ENCODE measurements at places on chromosomes 16 and 17.

GRCh38 chr17:56752263-56752836 lies 81.4 kb downstream of the C17orf67 start:
- DNase-seq: no peak

DNA sequence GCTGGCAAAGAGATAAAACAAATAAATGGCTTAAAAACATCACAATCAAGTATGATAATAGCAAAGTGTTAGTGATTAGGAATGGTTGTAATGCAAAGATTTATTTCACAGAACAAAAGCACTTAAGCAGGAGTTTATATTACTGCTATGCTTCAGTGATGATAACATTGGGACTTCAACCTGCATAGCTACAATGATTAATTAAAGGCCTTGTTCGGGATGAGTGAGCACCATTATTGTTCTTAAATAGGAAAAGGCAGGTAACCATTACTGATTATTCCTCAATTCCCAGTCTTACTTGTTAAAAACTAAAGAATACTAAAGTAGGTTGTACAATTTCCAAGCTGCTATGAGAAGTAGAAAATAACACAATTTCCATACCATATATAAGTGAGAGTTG lies 1247.5 kb upstream of the CDH8 start:
- no peak for DNase-seq

DNA sequence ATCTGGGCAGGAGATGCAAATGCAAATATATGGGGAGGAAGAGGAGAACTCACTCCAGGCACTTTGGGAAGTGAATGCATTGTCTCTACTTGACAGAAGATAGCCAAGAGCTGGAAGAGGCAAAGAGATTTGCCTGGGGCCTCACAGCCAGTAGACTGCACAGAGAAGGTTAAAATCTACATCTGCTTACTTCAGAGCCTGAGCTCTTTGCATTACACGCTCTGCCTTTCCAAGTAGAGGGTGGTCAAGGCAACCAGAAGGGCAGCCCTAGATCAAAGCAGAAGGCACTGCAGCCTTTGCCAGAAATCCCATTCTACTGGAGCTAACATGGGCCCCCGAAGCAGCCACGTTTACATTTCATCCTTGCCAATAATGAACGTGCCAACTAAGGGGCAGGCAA lies 407.2 kb upstream of the CCL2 start:
- DNase-seq: no peak

GRCh38 chr16:77899416-77899815 lies 111.1 kb downstream of the VAT1L start:
- DNase-seq: no peak

- DNase-seq: no peak
Observed at GRCh38 chr17:82930924-82931698, 91.3 kb upstream of the ZNF750 start.

DNA sequence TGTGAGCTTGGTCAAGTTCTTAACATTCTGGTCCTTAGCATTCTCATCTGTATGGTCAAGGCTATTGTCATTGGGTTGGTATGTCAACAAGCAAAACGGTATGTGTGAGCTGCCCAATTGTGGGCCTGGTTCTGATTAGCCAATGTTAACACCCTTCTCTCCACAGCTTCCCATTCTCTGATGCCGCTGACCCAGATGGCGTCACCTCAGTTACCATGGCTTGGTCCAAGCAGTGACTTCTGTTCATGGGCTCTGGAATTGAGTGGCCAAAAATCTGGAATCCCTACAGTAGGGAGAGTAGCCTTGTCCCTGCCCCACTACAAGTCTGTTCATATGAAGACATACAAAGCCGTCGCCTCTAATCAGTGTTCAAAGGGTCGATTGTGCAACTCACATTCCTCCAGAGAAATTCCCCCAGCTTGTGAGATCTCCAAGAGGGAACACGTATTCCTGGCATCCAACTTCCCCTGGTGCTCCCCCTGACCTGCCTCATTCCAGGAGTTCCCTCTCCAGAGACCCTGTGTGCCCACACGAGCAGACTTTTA lies 15.8 kb downstream of the TMEM98 start:
- DNase-seq: no peak

GRCh38 chr17:14866266-14866665 lies 398.9 kb downstream of the PMP22 start:
- no peak for DNase-seq

DNA sequence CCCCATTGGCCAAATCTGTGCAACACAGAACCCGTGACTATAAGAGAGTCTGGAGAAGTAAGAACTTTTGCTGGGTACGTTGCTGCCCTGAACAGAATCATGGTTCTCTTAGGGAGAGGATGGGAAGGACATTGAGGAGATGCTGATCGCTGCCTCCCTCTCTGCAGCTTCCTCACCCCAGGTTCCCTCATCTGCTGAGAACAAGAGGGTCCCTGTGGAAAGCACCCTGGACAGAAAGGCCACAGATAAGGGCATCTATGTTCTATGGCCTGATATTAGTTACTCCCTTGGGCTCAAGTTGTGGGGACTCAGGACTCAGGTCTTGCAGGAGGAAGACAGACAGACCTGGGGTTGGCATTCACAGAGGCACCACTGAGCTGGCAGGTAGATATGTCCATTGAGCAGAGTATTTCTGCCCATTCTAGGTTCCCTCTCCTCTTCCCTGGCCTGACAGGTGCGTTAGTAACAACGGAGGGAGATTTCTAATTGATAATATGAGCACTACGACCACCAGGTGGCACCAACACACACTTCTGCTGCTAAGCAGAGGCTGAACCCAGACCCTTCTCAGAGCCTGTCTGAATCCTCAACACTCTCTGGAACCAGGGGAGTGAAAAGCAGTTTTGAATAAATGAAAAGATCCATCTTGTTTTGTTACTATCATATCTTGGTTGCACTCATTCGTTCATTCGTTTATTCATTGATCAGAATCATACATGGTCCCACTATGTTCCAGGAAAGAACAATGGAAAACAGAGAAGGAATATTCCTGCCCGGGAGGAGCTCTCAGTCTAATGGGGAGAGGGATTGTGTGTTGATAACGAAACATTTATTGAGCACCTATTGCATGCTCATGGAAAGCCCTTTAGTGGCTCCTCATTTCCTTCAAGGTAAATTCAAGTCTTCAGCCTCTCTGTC lies 56.4 kb downstream of the SLC6A2 start:
- DNase-seq: peak; percentile 56

DNA sequence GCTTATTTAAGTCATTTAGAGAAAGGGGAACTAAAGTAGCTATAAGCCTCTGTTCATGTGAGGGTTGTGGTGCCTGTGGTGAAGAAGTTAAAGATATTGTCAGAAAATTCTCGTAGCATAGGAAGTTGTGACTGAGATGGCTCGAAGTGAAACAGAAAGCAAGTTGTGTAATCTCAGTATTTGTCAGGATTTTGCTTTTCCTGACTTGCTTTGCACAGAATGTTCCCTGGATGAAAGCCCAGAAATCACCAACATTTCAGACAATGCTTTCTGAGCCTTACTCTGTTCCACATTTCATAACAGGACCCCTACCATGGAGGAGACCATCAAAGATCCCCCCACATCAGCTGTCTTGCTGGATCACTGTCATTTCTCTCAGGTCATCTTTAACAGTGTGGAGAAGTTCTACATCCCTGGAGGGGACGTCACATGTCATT lies 10.6 kb downstream of the CALCOCO2 start:
- no peak for DNase-seq

GRCh38 chr16:50257876-50258275 lies 8.5 kb upstream of the ADCY7 start:
- no peak for DNase-seq

- no peak for DNase-seq
Observed at GRCh38 chr17:3740611-3741073, 16.9 kb downstream of the HASPIN start.

DNA sequence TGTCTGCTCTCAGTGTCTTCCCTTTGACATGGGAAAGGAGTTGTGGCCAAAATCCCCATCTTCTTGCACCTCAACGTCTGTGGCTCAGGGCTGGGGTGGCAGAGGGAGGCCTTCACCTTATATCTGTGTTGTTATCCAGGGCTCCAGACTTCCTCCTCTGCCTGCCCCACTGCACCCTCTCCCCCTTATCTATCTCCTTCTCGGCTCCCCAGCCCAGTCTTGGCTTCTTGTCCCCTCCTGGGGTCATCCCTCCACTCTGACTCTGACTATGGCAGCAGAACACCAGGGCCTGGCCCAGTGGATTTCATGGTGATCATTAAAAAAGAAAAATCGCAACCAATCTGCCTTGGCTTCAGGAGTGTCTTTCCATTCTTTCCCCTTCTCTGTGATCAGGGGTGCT lies 918 bp upstream of the MRM1 start:
- no peak for DNase-seq

GRCh38 chr17:46182961-46183360 lies 10.3 kb downstream of the KANSL1 start:
- DNase-seq: no peak

DNA sequence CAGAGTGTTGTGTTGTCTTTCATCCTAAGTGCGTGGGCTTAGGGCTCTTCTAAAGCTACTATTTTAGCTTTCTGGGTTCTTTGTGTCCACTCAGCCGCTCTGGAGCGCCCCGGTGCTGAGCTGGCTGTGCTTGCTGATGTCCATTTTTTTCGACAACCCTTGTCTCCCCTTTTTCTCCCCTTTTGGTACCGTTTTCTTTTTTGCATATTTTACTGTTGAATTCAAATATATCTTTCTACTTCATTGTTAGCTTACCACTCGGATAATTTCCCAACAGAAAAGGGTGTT lies 1.2 kb downstream of the SRRM2 start:
- DNase-seq: no peak

- DNase-seq: no peak
Observed at GRCh38 chr16:751152-752006, 9.2 kb upstream of the MSLN start.

DNA sequence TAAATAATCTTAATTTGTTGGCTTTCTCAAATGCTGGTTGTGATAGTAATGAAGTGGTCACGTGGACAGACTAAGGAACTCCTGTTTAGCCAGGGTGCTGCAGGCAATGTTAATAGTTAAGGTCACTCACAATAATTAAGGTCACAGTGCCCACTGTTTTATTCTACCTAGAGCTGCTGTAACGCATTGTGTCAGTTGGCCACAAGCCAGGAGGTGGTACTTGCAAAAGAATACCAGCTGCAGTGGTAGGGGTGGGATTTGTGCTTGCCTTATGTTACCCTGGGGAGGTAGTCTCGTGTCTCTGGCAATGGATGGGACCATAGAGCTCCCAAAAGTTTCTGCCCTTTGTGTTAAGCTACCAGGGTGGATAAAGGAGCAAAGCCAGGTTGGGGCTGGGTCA lies 969.1 kb upstream of the CDH8 start:
- no peak for DNase-seq

GRCh38 chr17:40028595-40028994 lies 13.4 kb downstream of the CSF3 start:
- no peak for DNase-seq

- no peak for DNase-seq
Observed at GRCh38 chr16:50677351-50677750, 3.8 kb downstream of the SNX20 start.

- DNase-seq: no peak
Observed at GRCh38 chr17:47810200-47810821, 11.3 kb downstream of the OSBPL7 start.

GRCh38 chr17:48613862-48614694 lies 1.0 kb downstream of the HOXB8 start:
- no peak for DNase-seq

DNA sequence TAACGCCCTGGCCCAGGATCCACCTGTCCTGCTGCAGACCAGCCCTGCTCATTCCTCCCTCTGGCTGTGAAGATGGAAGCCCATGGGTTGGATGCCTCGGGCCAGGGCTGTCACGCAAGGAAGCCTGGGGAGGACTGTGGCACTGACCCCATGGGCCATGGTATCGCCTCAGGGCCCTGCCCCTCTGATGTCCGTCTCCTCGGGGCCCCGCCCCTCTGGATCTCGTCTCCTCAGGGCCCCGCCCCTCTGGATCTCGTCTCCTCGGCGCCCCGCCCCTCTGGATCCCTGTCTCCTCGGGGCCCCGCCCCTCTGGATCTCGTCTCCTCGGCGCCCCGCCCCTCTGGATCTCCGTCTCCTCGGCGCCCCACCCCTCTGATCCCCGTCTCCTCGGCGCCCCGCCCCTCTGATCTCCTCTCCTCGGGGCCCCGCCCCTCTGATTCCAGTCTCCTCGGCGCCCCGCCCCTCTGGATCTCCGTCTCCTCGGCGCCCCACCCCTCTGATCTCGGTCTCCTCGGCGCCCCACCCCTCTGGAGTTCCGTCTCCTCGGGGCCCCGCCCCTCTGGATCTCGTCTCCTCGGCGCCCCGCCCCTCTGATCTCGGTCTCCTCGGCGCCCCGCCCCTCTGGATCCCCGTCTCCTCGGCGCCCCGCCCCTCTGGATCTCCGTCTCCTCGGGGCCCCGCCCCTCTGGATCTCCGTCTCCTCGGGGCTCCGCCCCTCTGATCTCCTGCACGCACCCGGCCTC lies 24.0 kb downstream of the METRNL start:
- DNase-seq: peak; percentile 42

GRCh38 chr16:3520841-3521240 lies 20.0 kb downstream of the CLUAP1 start:
- no peak for DNase-seq

- no peak for DNase-seq
Observed at GRCh38 chr17:82188001-82188961, 24.4 kb downstream of the CCDC57 start.

DNA sequence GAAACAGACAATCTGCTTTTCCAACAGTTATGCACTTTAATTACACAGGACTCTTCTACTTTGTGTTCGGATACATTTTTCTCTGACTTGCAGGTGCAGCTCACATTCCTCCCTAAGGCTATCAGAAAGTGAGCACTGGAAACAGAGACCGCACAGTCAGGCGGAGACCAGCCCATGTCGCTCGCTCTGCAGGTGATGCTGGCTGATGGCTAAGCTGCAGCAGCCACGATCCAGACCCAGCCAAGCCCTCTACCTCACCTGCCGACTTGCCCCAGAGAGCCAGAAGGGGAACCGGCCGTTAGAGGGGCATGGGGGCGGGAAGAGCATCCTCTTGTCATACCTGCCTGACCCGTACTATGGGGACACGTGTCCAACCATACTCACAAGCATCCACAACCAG lies 33.8 kb downstream of the MAP1LC3B start:
- no peak for DNase-seq

DNA sequence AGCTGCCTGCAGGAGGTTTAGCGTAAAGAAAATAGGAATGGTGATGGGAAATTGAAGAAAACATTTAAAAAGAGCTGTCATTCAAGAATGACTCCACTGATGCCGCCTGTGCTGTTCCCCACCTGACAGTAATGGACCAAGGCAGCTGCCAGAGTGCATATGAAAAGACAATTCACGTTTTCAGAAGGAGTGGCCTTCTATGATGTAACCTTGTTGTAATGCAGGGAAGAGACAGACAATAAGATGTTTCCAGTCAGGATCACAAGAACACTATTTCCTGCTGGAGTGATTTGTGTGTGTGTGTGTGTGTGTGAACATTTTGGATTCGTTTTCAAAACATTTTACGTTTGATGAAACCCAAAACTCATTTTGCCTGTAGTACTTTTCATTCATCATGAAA lies 203.7 kb downstream of the LGALS9B start:
- DNase-seq: no peak

- peak; percentile 89 for DNase-seq
Observed at GRCh38 chr17:42980274-42980765, at the start of gene RUNDC1. Gene RUNDC1 (plus strand): TSS chr17:42980565. CDS start chr17:42980577, 12 bp downstream.

- DNase-seq: no peak
Observed at GRCh38 chr16:76862901-76863300, 328.1 kb upstream of the MON1B start.

- peak; percentile 78 for DNase-seq
Observed at GRCh38 chr17:8120520-8121406, 2.4 kb upstream of the ALOXE3 start.

- no peak for DNase-seq
Observed at GRCh38 chr16:6081320-6081976, 983.9 kb upstream of the EEF2KMT start.

GRCh38 chr17:64016231-64016784 lies 4.1 kb downstream of the ICAM2 start:
- DNase-seq: no peak

GRCh38 chr17:38735161-38735997 lies 5.2 kb downstream of the CISD3 start:
- peak; percentile 72 for DNase-seq

Measured in stimulated activated CD4-positive, alpha-beta T cell treated with anti-CD3 and anti-CD28 coated beads, Interleukin-12 subunit alpha, Interleukin-12 subunit beta, amount 100 ng/mL, for 24 hours (primary cell).